ENCODE measurements at places on chromosomes 12 and 14. TPM values are rescaled to one million over a fixed set of nuclear protein-coding genes. Genes with fewer than 3 reads are reported as not detected.

PTCSC3 gene
- total RNA-seq: not detected

RASSF8 gene
- total RNA-seq: 9.0 TPM

MFAP5 gene
- 0.06 TPM for total RNA-seq

BRI3BP gene
- total RNA-seq: 20.0 TPM

HOXC4 gene
- total RNA-seq: 1.9 TPM

IFNG gene
- total RNA-seq: not detected

KCNC2 gene
- not detected for total RNA-seq

AMN gene
- 0.39 TPM for total RNA-seq

SCNN1A gene
- total RNA-seq: 13.7 TPM

CCDC91 gene
- total RNA-seq: 21.1 TPM

CDCA3 gene
- 77.4 TPM for total RNA-seq

INHBC gene
- not detected for total RNA-seq

MTA1 gene
- total RNA-seq: 82.9 TPM

CLECL1 gene
- total RNA-seq: not detected

SOAT2 gene
- total RNA-seq: 0.40 TPM

All from A549 treated with GW870086 at 1 μM for 4 hours (cell line).